Ovary (tissue), 10 donors: ENCODE measurements at places on chromosomes 2 and 18.

GRCh38 chr18:56903686-56904085 is 243.2 kb upstream of the BOD1L2 start:
- no peak for DNase-seq

GRCh38 chr18:38263066-38263465 is 697.5 kb upstream of the CELF4 start:
- DNase-seq: no peak

GRCh38 chr2:139142252-139142880 is 362.2 kb upstream of the NXPH2 start:
- no peak for DNase-seq

DNA sequence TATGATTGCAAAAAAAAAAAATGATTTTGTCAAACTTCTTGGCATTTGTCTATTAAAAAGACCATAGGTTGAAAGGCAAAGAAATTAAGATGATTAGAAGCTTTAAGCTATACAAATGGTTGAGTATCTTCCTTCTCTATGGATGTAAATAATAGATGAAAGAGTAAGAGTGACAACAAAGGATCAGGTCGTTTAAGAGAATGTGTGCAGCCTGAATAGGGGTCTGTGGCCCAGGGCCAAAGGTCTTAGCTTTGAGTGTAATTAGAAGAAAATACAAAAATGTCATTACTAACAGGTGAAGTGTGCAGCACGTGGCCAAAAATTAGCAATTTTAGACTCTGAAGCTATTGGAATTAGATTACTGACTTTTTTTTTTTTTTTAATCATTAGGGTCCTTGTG is 122.4 kb downstream of the GREB1L start:
- no peak for DNase-seq

GRCh38 chr2:27931361-27931950 is 40.9 kb downstream of the BABAM2 start:
- DNase-seq: no peak

- DNase-seq: no peak
Observed at GRCh38 chr2:86764661-86765309, 25.9 kb downstream of the CD8A start.

- no peak for DNase-seq
Observed at GRCh38 chr2:170695521-170696410, 19.4 kb upstream of the SP5 start.

DNA sequence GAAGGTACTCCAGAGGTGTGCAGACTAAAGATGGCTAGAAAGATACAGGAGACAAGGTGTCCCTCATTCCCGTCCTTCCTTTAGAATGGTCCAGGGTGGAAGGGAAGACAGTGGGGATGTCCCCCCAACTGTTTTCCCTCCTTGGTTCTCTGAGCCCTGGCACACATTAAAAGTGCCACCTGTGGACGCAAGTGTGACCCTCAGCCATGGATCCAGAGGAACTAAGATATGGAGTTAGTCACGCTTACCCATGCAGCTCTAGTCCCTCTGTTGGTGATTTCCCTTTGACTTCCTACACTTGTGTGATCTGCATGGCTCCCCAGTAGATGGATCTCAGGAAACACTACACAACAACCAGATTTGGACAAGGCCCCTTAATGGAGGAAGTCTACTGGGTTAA is 113.1 kb upstream of the SRD5A2 start:
- no peak for DNase-seq

- no peak for DNase-seq
Observed at GRCh38 chr18:45764000-45764686, 40.2 kb downstream of the SLC14A1 start.

GRCh38 chr18:50369672-50370071 is 5.2 kb upstream of the SKA1 start:
- no peak for DNase-seq

DNA sequence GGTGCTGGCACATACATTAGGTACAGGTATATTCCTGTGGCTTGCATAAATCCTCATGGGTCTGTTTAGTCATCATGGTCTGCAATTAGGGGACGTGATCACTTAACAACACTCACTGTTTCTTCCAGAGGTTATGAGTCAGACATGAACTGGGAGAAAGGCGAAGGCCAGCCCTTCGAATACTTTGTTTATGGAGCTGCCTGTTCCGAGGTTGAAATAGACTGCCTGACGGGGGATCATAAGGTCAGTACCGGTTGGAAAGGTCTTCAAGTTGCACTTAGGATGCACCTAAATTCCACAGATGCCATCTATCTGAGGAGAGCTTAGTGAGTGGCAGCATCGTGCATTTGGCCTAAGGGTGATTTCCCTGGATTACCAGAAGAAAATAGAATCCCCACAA is 76.9 kb downstream of the AOX1 start:
- no peak for DNase-seq

GRCh38 chr18:48999569-48999968 is 48.8 kb upstream of the SMAD7 start:
- DNase-seq: no peak

- DNase-seq: no peak
Observed at GRCh38 chr2:235908826-235909225, 259.4 kb downstream of the GBX2 start.

DNA sequence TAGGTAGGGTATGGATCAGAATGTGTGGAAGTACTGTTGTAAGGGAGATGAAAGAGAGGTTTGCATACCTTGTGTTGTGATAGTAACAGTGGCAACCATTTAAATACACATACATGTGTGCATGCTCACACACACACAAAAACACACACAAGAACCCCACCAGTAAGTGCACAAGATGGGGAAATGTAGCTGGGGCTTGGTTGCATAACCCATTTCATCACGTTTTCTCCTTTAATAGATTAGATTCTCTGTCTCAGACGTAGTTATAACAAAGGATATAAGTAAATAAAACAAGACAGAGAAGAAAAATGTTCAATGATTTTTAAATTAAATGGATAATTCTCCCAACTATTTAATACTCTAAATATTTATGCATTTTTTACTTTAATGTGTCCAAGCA is 13.4 kb downstream of the ARHGAP15 start:
- no peak for DNase-seq

DNA sequence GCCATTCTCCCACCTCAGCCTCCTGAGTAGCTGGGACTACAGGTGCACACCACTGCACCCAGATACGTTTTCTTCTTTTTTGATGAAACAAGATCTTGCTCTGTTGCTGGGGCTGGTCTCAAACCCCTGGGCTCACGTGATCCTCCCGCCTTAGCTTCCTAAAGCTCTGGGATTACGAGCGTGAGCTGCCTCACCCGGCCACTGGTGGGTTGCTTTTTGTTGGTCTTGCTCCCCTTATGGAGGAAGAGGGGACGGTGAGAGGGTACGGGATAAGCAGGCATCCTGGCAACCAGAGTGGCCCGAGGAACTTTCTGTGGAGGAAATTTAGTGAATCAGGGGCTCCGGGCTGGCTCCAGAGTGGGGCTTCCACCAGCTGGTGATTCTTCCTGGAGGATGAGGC is 222.3 kb downstream of the HDAC4 start:
- peak; percentile 5 for DNase-seq

DNA sequence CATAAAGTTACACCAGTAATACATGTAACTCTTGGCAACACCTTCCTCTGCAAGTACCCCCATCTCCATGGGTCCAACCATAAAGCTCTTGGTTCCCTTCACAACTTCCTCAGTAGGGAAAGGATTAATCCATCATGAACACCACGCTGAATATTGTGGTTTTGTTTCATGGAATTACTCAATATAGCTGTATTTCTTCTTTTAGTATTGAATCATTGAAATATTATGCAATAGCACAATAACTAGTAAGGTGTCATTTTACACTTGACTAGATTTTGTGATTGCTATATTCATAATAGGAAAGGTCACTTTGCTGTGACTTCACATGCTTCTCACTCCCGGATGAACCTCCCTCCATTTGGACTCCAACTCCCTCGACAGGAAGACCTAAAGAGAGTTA is 29.7 kb upstream of the PID1 start:
- no peak for DNase-seq

- DNase-seq: no peak
Observed at GRCh38 chr2:134181219-134181618, 72.7 kb upstream of the MGAT5 start.

- no peak for DNase-seq
Observed at GRCh38 chr18:79106084-79106483, 36.9 kb downstream of the ATP9B start.

GRCh38 chr2:2582998-2583545 is 252.0 kb upstream of the MYT1L start:
- no peak for DNase-seq

GRCh38 chr2:99940963-99941362 is 201.4 kb downstream of the AFF3 start:
- DNase-seq: no peak

DNA sequence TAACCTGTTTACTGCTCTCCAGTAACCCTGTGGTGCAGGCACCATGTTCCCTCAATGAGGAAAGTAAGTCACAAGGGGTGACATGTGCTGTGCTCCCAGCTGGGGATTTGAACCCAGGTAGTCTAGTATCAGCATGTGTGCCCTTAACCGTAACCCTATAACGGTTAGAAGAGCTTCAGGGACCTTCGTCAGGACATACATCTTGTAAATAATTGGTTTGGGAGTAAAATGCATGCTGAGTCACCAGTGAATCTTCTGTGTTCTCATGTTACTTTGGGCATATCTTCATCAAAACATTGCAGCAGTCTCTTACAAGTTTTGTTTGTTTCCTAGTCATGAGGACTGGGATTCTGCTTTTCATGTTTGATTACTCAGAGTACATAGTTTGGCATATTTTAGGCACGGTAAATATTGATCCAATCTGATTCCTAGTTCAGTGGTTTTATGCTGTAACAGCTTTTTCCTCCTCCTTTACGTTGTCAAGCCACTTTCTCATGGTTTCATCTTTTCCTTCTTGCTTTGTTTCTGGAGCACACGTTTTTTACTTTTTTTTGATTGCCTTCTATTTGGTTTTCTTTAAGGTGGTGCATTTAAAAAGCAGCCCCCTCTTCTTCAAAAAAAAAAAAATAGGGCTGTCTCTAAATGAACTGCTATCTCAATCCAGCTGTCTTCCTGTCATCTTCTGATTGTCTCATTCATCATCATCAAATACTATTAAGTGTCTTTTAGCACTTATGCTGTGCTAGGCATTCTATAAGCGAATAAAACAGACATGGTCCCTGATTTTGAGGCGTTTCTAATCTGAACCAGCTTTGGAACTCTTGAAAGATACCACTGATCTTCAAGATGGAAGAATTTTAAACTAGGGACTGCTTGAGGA is 50.4 kb downstream of the CLIP4 start:
- DNase-seq: no peak

GRCh38 chr2:157439824-157440186 is 4.1 kb downstream of the CYTIP start:
- no peak for DNase-seq

DNA sequence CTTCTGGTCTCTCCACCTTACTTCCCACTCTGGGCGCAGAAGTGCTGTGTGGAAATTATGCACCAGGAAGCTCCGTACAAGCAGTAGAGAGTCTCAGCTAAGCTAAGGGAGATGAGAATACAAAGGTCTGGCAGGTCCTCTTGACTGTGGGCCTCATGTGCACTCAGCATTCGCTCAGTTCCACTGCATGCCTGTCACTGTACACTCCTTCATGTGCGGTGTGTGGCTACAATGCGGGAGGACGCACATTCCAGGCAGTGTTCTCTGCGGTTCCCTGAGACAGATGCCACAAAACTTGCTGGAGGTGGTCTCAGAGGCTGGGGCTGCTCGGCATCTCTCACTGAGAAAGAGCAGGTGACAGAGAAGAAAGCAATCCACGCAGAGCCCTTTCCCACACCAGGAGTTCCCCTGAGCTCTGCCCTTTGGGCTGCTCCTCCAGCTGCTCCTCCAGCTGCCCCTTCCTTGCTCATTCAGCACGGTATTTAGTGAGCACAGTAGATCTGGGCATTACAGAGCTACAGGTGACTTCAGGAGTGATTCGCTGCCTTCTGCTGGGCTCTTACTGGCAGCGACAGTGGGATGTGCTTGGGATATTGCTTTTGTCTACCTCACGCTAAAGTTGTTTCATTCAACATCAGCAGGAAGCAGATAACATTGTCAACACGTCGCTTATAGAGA is 176.6 kb downstream of the SH3RF3 start:
- no peak for DNase-seq

GRCh38 chr2:8154270-8154669 is 527.6 kb upstream of the ID2 start:
- DNase-seq: no peak

GRCh38 chr2:61631321-61631720 is 93.2 kb upstream of the XPO1 start:
- DNase-seq: no peak

GRCh38 chr2:86661333-86661732 is 37.7 kb upstream of the RNF103 start:
- no peak for DNase-seq

- DNase-seq: no peak
Observed at GRCh38 chr2:239905306-239905705, 119.8 kb downstream of the NDUFA10 start.

GRCh38 chr2:218063486-218063885 is 5.6 kb upstream of the RUFY4 start:
- no peak for DNase-seq

DNA sequence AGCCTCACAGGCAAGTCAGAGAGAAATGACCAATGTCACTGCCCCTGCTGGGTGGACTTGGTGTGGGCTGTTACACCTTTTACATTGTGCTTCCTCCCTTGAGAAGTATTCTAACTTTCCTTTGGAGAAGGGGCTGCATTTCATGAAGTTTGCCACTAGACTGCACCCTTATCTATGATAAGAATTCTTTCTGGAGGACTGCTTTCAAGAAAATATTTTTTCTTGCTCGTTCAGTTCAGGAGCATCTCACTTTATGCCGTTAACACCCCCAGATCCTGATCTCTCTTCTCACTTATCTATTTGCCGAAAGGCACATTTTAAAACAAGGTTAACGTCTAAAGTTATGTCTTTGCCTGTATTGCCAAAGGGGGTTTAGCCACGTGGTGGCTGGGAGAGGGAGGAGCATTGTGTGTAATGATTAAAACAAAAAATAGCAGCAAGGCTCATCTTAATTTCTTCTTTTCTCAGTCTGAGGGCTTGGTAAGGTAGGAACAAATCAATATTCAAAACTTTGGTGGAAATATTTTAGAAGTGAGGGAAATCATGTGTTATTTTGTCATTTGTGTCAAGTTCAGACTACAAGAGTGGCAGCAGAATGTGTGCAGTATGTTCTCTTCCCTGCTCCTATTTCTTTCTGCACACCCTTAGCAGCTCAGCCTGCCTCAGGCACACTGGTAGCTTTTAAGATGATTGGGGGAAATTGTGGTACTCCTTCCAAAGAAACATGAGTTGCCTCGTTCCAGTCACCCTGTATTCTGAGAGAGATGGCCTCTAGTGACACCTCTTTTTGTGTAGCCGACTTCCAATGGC is 1.6 kb upstream of the IGFBP5 start:
- DNase-seq: peak; percentile 30

DNA sequence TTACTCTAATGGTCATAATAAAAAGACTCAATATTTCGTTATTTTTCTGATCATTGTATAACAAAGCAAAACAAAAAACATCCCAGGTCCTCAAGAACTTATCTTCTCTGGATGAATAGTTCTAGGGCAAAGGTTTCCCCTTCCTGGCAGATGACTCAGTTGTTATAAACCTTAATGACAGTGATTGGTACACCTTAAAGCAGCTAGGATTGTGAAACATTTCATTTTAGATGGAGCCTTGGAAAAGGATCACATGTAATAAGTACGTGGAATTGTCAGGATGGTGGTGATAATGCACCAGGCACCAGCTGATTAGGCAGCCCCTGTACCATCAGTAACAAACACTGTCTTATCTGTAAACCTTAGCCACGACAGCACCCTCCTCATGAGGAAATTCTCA is 47.2 kb downstream of the MEP1B start:
- DNase-seq: no peak

GRCh38 chr2:96503637-96504243 is 1.4 kb downstream of the NEURL3 start:
- no peak for DNase-seq

- DNase-seq: no peak
Observed at GRCh38 chr2:230798769-230799399, 65.9 kb upstream of the ITM2C start.
